Natural killer cell (primary cell): ENCODE measurements at places on chromosomes 7 and 10. TPM values are rescaled to one million over a fixed set of nuclear protein-coding genes. Genes with fewer than 3 reads are reported as not detected.

CRYGN gene
- not detected for total RNA-seq

GRCh38 chr7:73530800-73531199 is 8.7 kb upstream of the BAZ1B start:
- H3K4me1 ChIP-seq: peaks cover 19% of the 10 kb centered on the region
- H3K4me3 ChIP-seq: no peak overlapping the region

ADCY1 gene
- not detected for total RNA-seq

- no peaks in the 10 kb centered on the region for H3K4me1 ChIP-seq
- H3K27me3 ChIP-seq: no peaks in the 10 kb centered on the region
- H3K27ac ChIP-seq: no peak overlapping the region
- no peak for DNase-seq
- no peak overlapping the region for H3K4me3 ChIP-seq
Measured at GRCh38 chr7:40598915-40599314, 464.1 kb downstream of the SUGCT start.

DNA sequence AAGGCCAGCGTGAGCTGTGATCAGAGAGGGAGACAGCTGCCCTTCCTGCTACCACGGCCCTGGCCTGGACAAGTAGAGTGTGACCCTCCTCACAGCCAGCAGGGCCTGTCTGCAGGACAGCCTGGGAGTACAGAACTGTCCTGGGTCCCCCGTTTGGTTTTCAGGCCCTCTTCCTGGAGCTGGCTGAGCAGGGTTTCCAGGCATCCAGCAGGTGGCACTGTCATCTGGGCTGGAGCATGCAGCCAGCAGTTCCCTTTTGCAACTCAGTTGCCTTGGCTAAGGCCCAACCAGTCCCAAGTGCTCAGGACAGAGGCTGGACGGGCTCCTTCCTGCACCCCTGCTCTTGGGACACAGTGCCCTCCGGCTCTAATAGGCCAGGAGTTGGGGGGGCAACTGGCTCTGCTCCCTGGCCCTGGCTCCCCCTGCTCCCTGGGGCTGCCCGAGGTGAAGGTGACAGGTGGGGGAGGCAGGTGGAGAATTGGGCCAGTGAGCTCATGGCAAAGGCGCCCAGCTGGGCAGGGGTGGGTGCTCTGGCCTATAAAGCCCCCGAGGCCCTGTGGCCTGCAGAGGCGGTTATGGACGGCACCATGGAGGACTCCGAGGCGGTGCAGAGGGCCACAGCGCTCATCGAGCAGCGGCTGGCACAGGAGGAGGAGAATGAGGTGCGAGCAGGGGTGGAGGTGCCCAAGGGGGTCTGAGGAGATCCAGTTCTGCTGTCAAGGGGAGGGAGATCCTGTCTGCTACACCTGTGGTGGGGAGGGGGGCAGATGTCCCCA is at the start of gene ANKRD2:
TSS of gene ANKRD2 (plus strand) at position 566 of the 776 bp plus-strand sequence. CDS start at position 576, 10 bp downstream.
- peaks cover 4% of the 10 kb centered on the region for H3K4me1 ChIP-seq
- no peaks in the 10 kb centered on the region for H3K27me3 ChIP-seq
- no peak within 1 kb of the TSS for H3K4me3 ChIP-seq
- H3K36me3 ChIP-seq: no peaks in the 10 kb centered on the region
- peak; percentile 64 for DNase-seq
- H3K27ac ChIP-seq: no peak within 1 kb of the TSS

MKI67 gene
- 10.0 TPM for total RNA-seq
